Hippocampal formation (tissue), 2 donors: ENCODE measurements at places on chromosomes 2 and 18.
A peak's percentile ranks its signal among the peaks of the same experiment; 100 is the strongest.

DNA sequence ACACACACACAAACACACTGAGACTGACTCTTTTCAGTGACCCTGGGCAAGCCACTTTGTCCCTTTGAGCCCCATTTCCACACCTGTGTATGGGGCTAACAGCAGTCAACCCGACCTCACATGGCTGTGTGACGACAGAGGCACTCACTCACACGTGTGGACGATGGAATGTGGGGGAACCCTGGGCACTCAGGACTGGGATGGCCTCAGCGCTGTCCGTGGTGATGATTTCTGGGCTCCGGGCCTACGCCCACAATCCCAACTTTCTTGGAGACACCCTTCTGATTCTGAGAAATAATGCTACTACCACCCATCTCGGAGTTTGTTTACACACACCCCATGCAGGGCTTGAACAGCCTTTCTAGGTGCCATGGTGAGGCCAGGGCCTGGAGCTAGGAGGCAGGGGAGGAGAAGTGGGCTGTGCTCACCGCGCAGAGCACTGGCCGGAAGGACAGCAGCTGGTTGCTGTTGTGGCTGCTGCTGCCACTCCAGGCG, 1.5 kb downstream of the CRYBA2 start:
- DNase-seq = no peak

- no peak for DNase-seq
These were observed 128.2 kb downstream of the COL4A4 start for GRCh38 chr2:227035711-227036367.

DNA sequence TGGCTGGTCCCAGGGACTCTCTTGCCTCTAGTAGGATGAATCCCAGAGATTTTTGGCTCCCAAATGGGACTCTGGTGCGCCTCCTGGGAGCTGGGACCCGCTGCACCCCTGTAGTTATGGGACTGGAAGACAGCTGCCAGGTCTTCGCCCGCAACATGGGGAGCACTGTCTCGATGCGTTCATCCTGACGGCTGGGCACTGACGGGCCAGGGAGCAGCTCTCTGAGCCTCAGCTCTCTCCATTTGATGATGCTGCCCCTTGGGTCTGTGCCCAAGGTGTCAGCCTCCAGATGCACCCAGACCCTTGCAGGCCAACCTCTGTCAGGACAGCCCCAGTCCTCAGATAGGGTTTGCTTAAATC, 9.3 kb upstream of the ARMC9 start:
- no peak for DNase-seq

DNA sequence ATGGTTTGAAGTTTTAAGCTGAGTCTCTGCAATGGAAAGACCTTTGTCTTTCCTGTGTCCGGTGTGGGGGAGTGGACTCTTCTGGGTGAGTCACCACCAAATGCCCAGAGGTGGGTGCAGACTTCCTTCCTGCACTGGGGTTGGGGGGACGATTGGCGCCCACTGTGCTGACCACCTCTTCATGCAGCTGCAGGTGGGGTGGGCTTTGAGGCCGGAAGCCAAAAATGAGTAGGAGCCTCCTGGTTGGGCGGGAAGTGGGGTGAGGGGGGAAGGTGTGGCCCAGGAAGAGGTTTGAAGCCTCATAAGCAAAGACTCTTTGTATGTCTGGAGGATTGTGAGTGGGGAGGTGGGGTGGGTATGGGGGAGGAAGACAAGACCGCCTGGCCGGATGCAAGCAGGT, 27.6 kb downstream of the PAX8 start:
- DNase-seq = no peak

DNA sequence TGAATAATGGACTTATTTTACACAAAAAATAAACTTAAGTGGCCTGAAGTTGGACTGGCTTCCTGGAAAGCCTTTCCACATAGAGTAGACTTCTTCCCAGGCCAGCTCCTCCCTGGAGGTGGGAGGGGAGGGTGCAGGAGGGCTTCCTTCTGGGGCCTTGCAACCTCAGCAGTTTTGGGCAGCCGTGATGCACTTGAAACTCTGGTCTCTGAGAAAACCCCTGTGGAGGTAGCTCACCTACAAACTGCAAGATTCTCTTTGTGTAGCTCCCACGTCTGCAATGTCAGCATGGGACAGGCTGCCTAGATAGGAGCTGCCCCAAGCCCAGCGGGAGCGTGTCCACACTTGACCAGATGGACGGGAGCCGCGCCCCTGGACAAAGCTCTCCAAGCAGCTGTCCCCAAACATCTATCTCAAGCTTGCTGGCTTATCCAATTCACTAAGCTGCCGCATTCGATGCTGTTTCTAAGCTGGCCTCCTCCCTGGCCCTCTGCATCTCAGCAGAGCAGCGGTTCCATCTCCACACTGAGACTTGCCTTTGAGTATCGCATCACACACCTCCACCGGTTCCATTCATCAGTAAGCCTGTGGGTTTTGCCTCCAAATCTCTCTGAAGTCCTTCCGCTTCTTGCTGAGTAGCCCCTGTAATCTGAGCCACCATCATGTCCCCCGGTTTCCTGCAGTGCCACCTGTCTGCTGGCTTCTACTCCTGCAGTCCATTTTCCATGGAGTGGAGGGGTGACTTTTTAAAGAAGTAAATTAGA, 1.6 kb upstream of the LPIN1 start:
- DNase-seq = no peak

- no peak for DNase-seq
These were observed 66.9 kb upstream of the ZNG1B start for GRCh38 chr2:113370478-113371091.

GRCh38 chr2:238100049-238100820, at the start of gene ESPNL:
TSS of gene ESPNL (plus strand) at chr2:238100340. CDS start at chr2:238100420, 80 bp downstream.
- DNase-seq = no peak

DNA sequence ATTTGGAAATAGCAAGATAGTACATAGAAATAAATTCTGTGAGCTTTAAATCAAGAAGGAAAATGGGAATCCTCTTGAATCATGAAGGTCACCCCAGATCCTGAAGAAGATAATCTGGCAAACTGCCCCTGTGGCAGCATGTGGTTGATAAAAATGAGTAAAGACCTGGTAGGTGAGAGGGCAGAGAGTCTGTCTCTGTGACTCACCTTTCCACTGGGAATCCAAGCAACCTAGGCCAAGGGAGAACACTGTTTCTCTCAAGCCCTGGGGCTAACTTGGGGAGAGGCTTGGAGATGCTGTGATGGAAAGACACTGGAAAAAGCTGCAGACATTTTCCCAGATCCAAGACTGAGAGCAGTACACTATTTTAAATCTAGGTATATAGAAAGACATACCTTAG, 185.8 kb upstream of the CNTNAP5 start:
- no peak for DNase-seq

GRCh38 chr2:235541016-235541415, 47.2 kb downstream of the AGAP1 start:
- DNase-seq = no peak

DNA sequence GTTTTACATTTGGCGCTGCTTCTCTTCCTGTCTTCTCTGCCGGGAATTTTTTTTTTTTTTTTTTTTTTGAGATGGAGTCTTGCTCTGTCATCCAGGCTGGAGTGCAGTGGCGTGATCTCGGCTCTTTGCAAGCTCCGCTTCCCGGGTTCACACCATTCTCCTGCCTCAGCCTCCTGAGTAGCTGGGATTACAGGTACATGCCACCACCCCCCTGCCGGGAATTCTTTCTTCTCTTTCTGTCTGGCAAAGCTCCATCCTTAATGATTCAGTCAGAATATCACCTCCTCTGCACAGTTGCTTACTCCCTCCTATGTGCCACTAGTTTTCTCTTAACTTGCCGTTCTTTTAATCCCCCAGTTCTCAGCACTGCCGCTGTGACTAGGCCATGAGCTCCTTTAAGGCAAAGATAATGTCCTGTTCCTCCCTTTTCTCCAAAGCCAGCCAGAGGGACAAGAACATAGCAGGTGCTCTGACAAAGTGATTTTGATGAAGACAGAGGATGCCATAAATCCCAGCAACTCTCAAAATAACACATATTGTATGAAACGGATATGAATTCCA, 112.1 kb upstream of the LRATD1 start:
- DNase-seq = no peak

- DNase-seq = no peak
These were observed 561.2 kb downstream of the METTL4 start for GRCh38 chr18:2009942-2010697.

GRCh38 chr2:233250985-233251305, 528 bp upstream of the ATG16L1 start:
- DNase-seq = no peak

DNA sequence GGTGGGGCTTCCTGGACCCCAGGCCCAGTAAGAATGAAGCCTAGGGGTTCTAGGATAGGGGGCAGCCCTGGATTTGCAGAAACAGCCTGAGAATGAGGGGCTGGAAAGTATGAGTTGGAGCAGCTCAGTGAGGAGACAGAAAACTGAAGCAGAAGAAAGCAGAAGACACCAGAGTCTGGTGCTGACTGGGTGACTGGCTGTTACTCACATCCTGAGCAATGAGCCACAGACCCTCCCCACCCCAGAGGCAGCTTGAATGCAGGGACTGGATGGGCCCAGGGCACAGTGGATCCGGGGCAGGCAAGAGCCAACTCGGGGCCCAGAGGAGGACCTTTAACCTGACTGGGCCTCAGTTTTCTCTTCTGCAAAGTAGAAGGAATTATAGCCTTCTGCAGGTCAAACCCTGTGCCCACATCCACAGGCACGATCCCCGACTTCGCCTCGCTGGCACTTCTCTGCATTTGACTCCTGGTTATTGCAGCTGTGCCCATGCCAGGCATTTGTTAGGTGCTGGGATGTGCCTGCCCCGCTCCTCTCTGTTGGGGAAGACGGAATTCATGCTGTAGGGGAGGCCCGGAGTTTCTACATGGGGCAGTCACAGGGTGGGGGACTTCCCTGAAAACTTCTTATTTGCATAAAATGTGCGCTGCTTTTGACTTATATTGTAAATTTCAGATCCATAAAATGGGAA, 8.5 kb downstream of the STEAP3 start:
- no peak for DNase-seq

GRCh38 chr2:177467646-177468045, 75.1 kb downstream of the AGPS start:
- DNase-seq = no peak

DNA sequence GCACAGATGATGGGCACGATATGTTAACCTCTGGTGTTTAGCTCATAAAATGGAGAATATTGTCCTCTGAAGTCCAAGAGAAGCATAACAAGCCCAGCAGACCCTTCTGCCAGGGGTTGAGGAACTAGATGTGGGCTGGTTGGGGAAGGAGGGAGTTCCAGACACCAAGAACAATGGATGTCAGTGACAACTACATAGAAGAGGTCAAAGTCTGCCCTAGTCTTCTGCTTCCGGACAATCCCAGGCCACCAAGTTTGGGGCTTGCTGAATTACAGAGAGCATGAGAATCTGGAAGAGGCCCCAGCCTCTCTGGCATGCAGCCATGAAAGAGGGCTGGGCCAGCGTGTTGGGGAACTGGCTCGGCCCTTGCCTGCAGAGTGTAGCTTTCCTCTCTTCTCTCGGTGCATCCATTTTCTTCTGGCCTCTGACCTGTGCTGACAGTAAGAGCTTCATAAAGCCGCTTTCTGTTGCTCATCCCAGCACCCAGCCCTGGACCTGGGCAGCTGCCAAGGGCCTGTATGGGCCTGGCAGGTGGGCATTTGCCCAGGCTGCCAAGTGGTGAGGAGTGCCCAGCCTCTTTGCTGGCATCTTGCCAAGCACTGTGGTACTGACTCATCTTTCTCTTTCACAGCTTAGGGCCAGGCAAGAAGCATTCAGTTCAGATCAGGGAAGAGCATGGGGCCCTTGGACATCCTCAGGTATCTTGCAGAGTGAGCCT, 14.6 kb upstream of the LAPTM4A start:
- DNase-seq = no peak

- DNase-seq = no peak
These were observed 469.5 kb upstream of the LINC00305 start for GRCh38 chr18:64618390-64618789.

DNA sequence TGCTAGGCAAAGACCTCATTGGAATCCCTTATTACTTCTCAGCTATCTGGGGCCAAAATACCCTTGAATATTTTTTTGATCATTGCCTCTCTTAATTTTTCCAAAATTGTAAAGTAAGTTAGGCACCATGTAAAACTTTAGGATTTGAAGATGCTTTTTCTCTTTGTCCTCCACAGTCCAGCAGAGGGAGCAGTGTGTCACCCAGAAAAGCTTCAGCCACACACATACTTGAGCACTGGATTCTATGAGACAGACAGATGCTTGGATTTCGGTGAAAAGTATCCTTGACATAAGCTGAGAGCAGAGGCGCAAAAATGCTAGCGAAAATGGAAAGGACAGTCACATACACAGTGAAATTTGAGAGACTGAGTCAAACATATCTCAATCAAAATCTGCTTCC, 74.7 kb upstream of the KCNJ3 start:
- DNase-seq = peak; percentile 44

- DNase-seq = no peak
These were observed 21.3 kb downstream of the EDAR start for GRCh38 chr2:108967757-108968156.

- no peak for DNase-seq
These were observed 17.1 kb upstream of the PLEKHM3 start for GRCh38 chr2:208042450-208042849.
